ENCODE measurements at places on chromosomes 7 and 10.

GRCh38 chr7:88111140-88111743 lies 108.6 kb downstream of the SRI start:
- no peak for DNase-seq

GRCh38 chr10:87093632-87094372 lies 841 bp downstream of the GLUD1 start:
- peak; percentile 55 for DNase-seq

DNA sequence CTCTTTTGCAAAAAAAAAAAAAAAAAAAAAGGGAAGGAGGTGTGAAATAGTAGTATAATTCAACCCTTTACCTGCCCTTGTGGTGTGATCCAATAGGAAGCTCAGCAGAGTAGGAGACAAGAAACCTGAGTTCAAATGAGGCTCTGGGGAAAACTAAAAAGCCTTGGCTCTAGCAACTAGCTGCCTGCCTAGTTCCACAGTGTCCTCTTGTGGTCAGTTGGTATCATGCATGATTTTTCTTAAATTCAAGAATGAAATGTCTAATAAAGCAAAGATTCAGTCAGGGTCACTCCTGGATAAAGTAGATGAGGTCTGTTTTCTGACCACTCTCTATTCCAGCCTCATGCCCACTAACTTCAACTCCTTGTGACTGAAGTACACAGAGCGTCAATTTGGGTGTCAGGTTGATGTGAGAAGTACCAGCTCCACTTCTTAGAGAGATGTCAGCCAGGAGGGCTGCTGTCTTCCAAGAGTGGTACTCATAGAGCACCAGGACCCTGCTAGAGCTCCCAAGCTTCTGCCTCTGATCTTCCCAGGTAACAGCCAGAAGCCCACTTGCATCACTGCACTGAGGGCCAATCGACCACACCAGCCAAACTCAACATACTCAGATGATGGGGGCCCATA lies 10.5 kb downstream of the LSM5 start:
- no peak for DNase-seq

DNA sequence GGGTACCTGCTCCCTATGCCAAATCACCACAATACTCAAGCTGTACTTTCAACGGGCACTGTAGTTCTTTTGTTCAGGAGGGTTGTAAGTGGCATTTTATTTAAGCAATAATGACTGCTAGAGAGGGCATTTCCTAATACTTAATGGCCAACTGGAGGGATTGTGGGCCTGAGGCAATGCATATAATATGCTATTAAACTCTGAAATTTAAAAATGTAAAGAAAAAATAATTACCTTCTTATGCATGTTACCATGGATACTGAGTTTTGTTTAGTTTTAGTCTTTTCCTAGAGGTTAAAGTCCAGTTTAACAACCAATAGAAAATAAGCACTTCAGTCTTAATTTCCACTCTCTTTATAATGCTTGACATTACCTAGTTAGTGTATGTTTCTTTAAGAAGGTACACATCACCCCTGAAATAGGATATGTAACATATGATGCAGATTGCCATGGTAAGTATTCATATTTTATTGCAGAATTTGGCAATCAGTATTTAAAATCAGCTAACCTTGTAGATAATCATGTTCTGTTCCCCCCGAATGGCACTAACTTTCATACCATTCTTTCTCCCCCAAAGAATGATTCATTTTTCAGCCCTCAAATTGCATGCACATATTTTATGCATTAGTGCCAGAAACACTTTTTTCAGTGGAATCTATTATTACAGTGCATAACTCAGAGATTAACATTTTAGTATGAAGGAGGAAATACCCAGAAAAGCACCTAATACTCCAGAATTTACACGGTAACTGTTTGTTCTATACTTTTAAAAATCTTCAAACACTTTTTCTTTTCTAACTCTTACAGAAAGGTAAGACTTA lies 90.3 kb upstream of the ZNF438 start:
- DNase-seq, result no peak

DNA sequence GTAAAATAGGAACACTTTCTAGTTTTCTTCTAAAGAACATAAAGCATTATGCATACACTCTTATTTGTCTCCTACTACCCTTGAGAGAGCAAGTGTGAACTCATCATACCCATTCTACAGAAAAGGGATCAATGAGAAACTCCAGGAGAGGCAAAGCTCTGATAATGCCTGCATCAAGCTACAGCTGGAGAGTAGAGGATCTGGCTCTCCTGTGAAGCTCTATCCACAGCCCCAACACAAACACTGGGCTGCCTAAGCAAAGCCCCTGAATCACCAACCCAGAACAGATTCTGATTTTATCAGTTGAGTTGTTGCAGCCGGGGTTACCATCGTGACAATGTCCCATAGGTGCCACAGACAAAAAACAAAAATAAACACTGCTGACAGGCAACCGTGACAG lies 74.9 kb downstream of the NUDCD3 start:
- no peak for DNase-seq

GRCh38 chr7:99407872-99408378 lies 472 bp downstream of the PDAP1 start:
- DNase-seq, result no peak

- DNase-seq, result no peak
These were observed 26.7 kb downstream of the MKLN1 start for GRCh38 chr7:131354390-131354789.

DNA sequence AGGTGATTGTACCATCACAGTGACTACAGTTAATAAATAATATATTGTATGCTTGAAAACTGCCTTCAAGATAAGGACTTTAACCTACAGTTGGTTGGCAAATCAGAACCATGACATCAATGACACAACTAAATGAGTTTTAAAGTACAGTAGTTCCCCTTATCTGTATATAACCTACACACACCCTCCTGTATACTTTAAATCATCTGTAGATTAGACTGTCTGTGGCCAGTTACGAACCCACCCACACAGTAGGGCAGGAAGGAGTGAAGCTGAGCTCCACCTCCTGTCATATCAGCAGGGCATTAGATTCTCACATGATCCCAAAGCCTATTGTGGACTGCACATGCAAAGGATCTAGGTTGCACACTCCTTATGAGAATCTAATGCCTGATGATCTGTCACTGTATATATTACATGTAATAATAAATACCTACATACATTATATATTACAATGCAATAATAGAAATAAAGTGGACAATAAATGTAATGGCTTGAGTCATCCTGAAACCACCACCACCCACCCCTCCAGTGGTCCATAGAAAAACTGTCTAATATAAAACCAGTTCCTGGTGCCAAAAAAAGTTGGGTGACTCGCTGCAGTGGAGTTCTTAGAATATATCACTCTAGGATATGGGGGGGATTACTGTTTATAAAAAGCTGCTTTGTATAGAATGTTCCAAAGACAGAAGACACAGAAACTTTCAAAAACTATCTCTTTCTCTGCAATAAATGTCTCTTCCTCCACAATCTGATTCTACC lies 5.6 kb downstream of the TPK1 start:
- DNase-seq, result no peak

- no peak for DNase-seq
These were observed 1.8 kb upstream of the OPN1SW start for GRCh38 chr7:128777156-128778123.

All from stimulated activated CD4-positive, alpha-beta T cell treated with anti-CD3 and anti-CD28 coated beads, Interleukin-12 subunit alpha, Interleukin-12 subunit beta, amount 100 ng/mL, for 24 hours (primary cell).